ENCODE measurements at places on chromosomes 13 and 19.

GRCh38 chr13:108705031-108705430 lies 75.6 kb downstream of the MYO16 start:
- DNase-seq = no peak

- no peak for DNase-seq
Measured at GRCh38 chr19:5259750-5260149, 80.9 kb downstream of the PTPRS start.

DNA sequence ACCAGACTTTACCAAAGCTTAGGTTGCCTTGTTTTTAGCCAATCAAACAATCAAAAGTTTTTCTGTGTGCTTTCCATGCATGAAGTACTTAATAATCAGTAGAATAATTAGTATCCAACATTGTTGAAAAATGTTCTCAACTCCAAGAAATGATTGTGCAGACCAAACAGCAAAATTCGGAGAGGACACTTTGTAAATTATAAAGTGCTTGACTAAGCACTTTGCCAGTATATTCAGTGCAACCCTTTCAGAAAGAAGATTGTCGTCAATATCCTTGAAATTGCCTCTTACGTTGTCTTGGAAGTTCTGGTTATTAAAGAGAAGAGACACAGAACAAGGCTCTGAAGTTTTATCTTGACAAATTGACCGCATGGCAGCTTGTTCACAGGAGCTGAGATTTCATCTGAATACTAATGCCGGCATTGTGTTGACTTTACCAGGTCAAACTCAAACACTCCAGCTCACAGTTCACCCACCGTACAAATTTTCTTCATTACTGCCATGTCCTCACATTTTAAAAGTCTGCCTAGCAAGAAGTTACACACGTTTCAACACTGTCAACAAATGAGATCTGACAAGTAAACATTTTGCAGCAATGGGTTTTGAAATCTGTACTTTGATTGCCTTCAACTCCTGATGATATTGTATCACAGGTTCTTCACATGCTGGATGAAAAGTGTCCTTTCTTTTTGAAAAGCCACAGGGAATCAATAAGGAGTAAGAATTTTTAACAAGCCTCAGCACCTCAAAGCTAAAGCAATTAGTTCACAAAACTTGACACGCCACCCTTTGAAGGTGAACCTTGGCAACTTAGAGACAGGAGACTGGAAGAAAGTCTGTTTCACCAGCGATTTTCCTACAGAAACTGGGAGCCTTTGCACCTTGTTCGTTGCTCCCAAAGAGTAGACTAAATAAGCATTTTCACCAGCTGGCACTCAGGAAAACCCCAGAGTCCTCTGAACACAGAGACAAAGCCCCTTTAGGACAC lies 150.9 kb downstream of the RFC3 start:
- DNase-seq = no peak

DNA sequence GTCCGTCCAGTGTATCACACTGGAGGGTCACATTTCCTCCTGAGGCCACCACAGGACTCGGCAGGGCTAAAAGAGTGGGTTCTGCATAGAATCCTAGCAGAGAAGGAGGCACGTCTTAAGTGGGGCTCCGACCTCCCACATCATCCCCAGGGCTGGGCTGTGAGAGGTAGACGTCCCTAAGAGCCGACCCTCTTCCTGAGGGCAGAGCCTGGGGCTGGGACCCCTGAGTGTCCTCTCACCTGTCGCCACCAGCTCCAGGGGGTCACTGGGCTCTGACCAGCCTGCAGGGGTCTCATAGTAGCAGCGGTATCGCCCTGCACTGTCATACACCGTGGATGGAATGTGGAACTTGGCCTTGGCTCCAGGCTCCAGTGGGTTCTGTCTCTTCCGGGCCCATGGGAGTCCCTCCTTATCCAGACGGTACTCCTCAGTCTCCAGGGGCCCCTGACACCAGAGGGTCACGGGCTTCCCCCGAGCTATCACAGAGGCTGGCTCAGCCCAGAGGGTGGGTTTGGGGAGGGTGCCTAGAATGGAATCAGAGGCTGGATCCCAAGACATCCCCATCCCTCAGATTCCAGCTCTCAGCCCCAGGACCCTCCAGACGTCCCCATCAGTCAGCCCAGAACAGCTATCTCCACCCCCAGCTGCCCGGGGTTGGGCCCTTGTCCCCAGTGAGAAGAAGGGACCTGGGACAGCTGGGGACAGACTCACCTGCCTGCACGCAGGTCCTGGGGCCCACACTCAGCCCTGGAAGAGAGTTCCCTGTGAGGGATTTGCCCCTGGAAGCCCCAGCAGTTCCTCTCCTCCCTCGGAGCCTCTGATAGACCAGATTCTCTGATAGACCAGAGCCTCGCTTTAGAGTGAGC lies 590 bp downstream of the LILRB5 start:
- DNase-seq = no peak

GRCh38 chr13:47553329-47553977 lies 447.6 kb downstream of the SUCLA2 start:
- DNase-seq = no peak

Data from mucosa of descending colon (tissue), 3 donors.